ENCODE measurements at places on chromosomes 3 and 15.

GRCh38 chr3:122067214-122067550, 12.0 kb downstream of the CD86 start:
- no peak for DNase-seq

DNA sequence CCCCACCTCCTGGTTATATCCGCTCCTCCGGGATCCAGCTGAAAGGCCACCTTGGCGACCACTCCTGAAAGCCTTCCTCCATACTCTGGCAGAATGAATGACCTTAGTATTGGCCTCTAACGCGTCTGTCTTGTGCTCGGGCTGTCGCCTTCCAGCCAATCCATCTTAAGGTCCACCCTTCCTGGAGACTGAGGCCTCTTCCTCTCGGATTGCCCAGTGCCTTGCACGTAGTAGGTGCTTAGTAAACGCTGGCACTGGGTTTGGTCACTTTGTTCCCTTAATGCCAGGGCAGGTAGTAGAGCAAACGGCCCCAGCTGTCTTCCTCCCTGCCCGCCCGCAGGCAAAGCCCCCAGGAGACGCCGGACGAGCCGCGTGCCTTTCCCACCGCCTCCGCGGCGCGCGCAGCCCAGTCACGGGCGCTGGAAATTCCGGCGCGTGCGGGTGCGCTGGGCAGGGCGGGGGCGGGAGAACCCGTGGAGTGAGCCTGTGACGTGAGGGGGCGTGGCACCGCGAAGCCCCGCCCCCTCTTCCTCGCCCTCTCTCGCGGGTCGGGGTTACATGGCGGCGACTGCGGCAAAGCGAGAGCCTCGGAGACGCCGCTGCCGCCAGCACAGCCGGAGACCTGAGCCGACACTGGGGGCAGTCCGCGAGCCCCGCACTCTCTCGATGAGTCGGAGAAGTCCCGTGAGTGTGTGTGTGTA, at the start of gene MAPK6:
Gene MAPK6 (plus strand): TSS at position 527 of the 701 bp plus-strand sequence. CDS start 27,242 bp downstream, outside the sequence.
- DNase-seq = peak; percentile 95

GRCh38 chr3:2154621-2155020, 56.0 kb downstream of the CNTN4 start:
- DNase-seq = no peak

DNA sequence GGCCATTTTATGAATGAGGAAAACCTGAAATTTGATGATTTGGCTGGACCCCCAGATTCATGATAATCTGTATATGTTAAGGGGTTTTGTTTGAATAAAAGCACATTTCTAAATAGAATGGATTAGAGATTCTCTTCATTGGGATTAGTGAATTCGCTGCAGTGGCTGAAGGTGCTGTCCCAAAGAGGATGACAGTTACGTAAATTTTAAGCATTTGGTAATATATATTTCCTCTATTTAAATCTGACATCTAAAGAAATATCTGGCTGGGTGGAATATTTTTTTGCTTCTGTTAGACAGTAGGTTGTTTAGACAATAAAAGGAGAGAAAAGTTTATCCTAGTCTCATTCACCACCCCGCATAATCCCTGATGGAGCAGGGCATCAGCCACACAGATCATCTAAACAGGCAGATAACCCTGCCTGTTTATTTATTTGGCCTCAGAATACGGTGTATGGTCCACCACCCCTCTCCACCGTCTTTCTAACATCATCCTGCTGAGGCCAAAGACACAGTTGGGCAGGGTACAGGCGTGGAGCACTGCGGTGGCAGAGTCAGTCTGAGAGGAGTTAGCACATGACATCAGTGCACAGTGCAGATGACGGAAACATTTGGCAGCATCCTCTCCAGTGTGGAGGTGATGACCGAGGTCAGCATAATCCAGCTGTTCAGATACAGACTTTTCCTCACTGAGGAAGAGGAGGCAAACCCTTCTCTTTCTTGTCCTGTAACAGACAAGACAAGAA, 20.4 kb upstream of the NFKBIZ start:
- peak; percentile 78 for DNase-seq

DNA sequence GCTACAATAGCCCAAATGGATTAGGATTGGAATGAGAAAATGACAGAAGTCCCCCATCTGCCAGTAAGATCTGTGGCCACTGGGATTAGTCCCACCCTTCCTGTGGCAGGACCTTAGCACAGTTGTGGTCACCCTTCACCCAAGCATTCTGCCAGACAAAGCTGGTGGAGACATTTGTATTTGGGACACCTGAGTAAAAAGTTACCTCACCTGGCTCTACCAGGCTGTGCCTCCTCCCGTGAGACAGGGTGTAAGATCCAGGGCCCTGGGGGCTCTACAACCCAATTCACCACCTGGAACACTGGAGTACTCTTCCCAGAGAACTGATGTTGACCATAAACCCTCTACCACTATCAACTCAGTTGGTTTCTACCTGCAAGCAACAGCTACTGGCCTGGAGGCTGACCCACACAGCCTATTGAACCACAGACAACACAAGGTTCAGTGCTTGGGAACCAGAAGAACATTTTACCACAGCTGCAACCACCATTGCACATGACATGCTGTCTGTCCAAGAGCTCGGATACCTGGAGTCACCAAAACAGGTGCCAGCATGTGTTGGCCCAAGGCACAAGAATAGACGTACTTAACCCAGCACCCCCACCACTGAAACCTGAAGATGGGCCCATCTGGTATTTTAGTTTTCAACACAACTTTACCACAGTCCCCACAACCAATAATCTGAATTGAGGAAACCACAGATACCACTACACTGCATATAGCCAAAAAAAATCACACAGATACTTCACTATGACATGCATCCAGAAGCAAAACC, 1686.7 kb downstream of the SI start:
- DNase-seq = no peak

DNA sequence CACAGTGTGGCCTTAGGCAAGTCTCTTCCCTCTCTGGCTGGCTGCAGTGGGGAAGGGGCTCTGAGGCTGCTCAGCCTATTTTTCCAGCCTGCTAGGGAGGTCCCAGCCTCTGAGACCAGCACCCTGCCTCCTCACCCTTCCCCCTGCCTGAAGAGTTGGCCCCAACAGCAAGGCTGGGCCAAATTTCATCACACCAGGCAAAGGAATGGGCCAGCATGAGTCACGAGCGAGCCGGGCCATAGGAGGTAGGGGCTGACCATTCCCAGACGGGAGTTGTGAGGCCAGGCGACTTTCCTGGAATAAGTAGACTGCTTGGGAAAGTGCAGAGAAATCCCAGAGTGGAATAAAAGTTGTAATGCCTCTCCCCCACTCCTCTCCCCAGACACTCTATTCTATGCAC, 5.7 kb upstream of the FBLN2 start:
- no peak for DNase-seq

- DNase-seq = no peak
Measured at GRCh38 chr3:103126115-103126514, 691.3 kb downstream of the ZPLD1 start.

GRCh38 chr3:151183265-151183671, 19.7 kb downstream of the GPR171 start:
- no peak for DNase-seq

- no peak for DNase-seq
Measured at GRCh38 chr3:118973050-118973449, 61.6 kb downstream of the IGSF11 start.

DNA sequence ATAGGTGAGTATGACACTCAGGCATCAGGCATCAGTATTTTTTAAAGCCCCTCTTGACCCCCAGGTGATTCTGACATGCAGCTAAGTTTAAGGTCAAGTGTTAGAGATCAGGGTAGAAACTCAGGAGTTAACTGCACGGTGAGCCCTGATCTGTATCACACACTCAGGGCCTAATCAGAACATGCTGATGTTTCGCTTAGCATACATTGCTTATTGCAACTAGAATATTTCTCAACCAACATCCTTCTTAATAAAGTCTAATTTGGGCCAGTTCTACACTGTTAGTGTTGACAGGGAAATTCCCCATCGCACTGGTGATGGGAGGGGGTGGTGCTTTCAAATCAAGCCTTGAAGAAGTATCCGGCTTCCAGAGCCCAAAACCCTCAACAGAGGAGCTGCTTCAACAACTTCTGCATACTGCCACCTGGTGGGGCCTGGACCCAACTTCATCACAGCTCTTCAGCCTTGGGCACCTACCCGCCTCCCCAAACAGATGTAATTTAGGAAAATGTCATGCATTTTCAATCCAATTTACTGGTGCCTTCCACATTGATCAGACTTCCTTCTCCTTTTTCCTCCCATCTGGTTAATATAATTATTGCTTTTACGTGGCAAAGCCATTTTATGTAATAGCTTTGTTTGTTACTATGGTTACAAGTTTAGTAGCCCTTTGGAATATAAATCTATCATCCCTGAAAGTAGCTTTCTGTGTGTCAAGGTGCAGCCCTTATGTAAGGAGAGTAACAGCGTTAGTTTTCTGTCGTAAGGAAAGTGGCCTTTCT, 312.2 kb downstream of the RORA start:
- peak; percentile 89 for DNase-seq

DNA sequence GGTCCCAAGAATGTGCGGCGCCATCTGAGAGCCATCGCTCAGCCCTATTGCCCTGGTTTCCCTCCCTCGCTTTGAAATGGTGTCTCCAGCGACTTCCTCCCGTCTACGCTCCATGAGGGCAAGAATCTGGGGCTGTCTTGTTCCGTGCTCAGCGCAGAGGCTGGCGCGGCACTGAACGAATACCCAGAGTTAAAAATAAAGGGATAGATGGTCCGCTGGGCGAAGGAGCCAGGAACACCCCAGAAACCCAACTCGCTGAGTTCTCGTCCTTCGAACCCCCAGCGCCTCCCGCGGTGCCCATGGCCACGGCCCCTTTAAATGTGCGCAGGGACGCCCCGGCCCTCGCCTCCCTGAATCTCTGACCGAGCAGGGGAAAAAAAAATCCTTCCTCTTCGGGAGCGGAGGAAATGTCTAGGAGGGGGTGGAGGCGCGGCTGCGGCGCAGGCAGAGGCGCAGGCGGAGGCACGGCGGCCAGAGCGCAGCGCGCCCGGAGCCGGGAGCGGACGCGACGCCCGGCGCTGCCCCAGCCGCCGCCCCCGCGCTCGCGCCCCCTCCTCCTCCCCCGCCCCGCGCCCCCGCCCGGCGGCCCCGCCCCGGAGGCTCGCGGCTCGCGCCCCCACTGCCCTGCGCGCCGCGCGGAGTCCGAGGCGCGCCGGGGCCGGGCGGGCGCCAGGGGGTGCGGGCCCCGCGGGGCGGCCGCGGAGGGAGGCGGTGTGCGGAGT, 8.5 kb upstream of the FGD5 start:
- DNase-seq = no peak

- DNase-seq = no peak
Measured at GRCh38 chr3:184160456-184160855, 5.3 kb downstream of the DVL3 start.

- DNase-seq = no peak
Measured at GRCh38 chr3:188133646-188134045, 20.3 kb upstream of the LPP start.

DNA sequence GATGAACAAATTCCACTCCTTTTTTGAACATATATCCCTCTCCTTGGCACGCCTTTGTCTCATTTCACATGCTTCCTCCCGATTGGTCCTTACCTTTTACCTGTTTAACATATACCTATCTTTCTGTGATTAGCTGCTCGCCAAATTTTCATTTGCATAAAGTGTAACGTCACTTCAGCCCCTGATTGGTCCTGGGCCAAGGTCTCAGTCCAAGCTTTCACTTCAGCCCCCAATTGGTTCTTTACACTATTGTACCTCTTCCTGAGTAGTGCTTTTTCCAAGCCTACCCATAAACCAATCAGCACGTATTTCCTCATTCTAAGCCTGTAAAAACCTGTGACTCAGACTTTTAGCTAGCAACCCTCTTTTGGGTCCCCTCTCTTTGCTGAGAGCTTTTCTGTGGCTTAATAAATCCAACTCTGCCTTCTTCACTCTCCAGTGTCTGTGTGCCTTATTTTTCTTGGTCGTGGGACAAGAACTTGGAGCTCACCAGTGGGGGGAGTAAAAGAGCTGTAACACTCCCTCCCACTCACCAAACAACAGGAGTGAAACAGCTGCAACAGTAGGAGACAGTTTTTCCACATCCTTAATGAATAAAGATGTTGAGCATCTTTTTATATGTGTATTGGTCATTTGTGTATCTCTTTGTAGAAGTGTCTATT, 584 bp upstream of the XCR1 start:
- DNase-seq = no peak

GRCh38 chr3:138694287-138695007, 85.9 kb downstream of the FAIM start:
- no peak for DNase-seq

DNA sequence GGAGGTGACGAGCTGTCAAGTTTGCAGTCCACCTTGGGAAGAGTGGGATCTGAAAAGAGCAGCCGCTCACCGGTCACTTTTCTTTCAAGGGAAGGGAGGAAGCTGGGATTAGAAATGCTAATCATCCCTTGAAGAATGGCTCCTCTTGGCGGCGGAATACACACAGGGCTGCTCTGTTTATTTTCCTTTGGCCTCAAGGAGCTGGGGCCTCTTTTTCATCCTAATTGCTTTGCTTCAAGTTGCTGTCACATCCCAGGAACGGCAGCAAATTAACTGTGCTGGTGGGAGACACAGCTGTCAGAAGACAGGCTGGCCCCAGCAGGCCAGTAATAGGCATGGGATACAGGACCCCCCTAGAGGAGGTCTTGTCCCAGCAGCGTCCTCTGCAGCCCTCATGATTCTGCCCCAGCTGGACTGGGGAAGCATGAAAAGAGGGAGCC, 6.7 kb downstream of the KBTBD13 start:
- DNase-seq = no peak

DNA sequence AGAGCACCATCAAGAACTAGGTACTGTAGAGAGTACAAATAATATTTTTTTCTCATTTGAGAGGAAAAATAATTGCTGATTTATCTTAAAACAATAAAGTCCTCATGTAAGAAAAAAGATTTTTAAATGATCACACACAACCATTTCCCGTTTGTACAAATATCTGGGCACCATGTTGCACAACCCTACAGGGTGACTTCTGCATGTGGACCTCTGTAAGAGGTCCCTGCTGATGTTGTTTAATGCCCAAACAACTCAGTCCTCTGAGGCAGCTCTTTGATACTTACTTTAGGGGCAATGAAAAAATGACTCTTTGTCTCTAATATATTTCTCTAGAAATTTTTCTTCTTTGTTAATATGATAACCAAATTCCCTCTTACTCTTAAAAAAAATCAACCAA, 168.1 kb upstream of the SATB1 start:
- no peak for DNase-seq

All from stimulated activated effector memory CD8-positive, alpha-beta T cell treated with anti-CD3 and anti-CD28 coated beads, Interleukin-12 subunit alpha, Interleukin-12 subunit beta, amount 100 ng/mL, for 72 hours (primary cell).